Stimulated activated CD8-positive, alpha-beta memory T cell treated with anti-CD3 and anti-CD28 coated beads, Interleukin-15, amount 100 ng/mL, for 4 hours (primary cell): ENCODE measurements at places on chromosomes 11 and 22.

DNA sequence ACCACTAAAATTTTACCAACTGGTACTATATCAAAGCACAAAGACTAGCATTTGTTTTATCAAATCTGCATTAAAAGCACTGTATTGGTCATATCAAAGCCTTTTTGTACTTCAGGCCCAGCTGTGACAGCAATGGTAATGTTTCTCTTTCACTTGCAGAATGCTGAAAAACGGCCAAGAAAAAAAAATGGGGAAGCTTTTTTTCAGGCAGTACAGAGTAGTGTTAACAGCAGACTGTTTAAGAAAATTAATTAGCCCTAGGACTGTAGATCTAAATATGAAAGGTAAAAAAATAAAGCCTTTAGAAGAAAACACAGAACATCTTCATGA lies 33.3 kb downstream of the DENND5A start:
- DNase-seq = no peak

DNA sequence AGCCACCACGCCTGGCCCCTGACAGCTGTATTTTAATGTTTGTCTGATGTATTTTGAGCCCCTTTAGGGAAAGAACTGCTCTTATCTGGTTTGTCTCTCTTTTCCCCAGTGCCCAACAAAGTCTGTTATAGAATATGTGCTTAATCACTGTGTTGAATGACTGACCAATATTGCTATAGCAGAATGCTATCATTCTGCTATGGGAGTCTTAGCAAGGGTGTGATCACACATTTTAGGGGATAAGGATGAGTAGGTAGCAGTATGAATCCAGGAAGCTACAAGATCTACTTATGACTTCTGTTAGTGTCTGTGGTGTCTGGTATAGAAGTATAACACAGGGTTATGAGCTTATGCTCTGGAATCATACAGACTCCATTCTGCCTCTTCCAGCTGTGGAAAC lies 117.5 kb upstream of the RRM1 start:
- DNase-seq = no peak

DNA sequence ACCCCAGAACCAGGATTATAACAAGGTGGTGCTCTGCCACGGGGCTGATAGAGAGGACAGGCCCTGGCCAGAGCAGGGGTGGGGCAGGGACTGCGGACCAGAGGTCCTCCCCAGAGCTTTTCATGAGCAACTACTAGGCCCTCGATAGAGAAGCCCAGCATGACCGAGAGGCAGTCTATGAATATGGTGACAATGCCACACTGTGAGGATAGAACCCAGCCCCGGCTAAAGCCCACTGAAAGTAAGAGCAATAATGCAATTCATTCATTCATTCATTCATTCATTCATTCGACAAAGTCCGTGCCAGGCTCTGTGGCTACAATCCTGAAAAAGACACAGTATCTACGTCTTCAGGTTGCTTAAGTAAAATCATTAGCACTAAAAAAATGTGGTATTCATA lies 35.6 kb upstream of the CD5 start:
- no peak for DNase-seq

DNA sequence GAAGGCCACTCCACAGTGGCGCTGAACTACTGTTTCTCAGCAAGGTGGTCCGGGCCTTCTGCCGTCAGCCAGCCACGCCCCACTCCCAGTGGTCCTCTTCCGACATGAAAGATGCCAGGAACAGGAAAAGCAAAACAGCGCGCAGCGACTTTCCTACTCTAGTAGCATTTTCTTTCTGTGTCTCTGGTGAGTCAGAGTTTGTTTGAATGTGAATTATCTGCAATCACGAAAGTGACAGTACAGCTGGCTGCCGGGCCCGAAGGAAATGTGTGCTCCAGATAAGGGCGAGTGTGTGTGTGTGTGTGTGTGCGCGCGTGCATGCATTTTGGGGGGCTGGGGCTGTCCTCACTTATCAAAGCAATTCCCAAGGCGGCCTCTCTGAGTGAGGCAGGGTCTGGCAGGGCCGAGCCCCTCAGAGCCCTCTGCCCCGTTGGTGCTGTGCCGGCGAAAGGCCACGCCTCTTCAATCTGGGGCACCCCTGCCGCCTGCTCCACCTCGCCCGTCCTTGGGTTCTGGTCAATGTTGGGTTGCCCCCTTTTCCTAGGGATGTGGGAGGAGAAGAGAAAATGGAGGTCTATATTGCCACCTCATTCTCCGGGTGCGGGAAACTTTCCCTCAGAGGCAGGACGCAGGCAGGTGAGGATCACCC lies 288.5 kb downstream of the KIRREL3 start:
- no peak for DNase-seq

GRCh38 chr11:126158054-126158791 lies 53.2 kb downstream of the RPUSD4 start:
- no peak for DNase-seq

GRCh38 chr11:133732109-133732674 lies 113.1 kb downstream of the SPATA19 start:
- DNase-seq = no peak
